ENCODE measurements at places on chromosomes 7 and 10.

- peak; percentile 79 for DNase-seq
Observed at GRCh38 chr7:3065724-3066143, 22.1 kb upstream of the CARD11 start.

DNA sequence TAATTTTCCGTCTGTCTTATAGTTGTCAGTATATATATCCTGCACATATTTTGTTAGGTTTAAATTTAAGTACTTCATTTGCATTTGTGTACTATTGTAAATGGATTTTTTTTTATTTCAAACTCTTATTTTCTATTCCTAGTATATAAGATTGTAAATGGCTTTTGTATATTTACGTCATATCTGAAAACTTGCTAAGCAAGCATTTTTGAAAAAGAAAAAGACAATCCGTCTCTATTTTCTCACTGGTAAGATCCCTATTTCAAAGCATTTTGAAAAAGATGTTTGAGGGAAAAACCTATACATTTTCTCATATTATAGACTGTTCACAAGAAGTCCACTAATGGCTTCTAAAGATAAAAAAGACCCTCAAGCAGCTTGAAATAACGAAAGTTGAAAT, 1.2 kb upstream of the LYZL1 start:
- no peak for DNase-seq

GRCh38 chr10:105605918-105606317, 964.8 kb downstream of the SORCS3 start:
- no peak for DNase-seq

DNA sequence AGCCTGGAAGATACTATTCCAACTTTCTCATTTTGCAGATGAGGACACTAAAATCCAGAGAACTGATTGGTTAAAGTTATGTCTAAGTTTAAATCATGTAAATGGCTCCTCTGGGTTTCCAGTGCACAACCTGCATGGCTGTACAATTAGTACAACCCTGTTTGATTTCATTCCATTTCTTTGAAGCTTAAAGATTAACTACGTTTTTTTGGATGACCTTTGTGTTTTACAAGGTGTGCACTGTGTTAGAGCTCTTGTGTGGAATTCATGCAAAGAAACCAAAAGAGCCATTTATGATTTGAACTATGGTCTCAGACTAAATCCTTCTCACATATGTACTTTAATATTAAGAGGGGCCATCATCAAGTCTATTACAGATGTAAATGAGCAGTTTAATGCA, 149.5 kb downstream of the TMEM168 start:
- DNase-seq, result no peak

DNA sequence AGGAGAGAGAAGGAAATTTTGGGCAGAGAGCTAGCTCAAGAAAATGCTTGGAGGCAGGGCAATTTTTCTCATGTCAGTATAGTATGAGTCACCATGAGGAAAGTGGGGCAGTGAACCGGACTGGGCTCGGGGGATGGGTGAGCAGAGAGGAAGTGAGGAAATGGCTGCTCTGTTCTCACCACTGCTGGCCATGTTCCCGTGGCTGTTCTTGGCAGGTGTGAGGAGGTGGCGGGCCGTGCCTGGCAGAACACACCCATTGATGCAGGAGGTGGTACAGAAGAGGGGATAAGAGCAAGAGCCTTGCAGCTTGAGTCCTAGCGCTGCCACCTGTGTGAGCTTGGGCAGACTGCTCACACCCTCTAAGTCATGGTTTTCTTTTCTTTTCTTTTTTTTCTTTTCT, 304.4 kb upstream of the LYZL1 start:
- peak; percentile 55 for DNase-seq

GRCh38 chr10:510415-510881, 179.0 kb downstream of the DIP2C start:
- DNase-seq, result no peak

DNA sequence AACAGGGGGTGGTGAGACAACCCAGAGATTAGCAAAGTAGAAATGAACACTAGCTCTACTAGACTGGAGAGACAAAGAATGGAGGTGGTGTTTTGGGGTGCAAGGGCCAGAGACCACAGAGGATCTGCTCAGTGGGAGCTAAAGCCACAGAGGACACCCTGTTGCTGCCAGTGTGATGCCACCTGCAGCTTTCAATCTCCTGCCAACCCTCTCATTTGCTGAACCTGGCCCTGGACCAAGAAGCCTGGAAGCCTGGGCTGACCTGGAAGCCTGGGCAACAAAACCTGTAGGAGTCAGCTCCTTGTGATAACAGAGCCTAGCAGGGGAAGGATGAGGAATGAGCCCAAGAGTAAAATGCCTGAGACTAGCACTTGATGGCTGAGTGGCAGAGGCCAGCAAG, 81.1 kb upstream of the ADO start:
- DNase-seq, result no peak

- DNase-seq, result no peak
Observed at GRCh38 chr7:22772885-22773284, 45.9 kb downstream of the IL6 start.

DNA sequence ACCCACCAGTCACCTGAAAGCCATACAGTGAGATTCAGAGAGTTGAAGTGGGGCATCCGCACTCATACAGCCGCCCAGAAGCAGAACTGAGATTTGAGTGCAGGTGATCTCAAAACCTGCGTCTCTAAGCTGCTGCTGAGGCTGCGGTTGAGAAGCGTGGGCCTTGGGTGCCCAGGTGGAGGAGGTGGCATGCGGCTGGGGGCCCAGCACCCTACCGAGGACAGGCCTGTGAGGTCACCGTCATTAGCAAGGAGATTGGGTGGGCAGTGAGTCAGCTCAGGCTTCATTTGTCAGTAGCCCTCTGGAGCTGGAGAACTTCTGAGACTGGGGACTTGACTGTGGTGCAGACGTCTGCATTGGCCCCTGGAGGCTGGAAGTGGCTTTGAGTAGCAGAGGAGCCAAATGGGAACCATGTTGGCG, 29.8 kb downstream of the ZMIZ1 start:
- no peak for DNase-seq

GRCh38 chr10:105247831-105248499, 606.9 kb downstream of the SORCS3 start:
- no peak for DNase-seq

- DNase-seq, result no peak
Observed at GRCh38 chr10:56653289-56653688, 292.2 kb upstream of the ZWINT start.

DNA sequence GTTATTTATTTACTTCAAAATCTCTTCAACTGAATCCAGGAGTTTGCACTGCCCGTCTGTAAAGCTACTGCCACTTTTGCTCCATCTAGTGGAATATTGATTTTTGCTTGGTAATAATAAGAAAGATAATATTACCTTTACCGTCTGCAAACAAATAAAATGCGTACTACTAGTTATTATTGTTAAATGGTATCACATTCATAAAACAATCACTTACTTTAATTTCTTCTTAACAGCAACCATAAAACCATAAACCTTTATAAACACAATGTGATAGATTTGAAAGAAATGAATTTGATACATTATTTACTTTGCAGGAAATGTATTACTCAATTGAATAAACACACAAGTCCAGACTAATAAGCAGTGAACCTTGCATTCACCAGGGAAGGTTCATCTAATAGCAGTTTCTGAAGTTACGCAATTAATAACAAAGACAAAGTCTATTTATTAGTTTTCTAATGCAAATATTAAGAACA, 6.4 kb downstream of the AGMO start:
- no peak for DNase-seq

GRCh38 chr10:51034769-51035168, 39.5 kb upstream of the PRKG1 start:
- DNase-seq, result no peak

- no peak for DNase-seq
Observed at GRCh38 chr7:127862525-127862924, 168.7 kb downstream of the LRRC4 start.

- DNase-seq, result no peak
Observed at GRCh38 chr7:89687211-89687610, 467.1 kb upstream of the STEAP1 start.

DNA sequence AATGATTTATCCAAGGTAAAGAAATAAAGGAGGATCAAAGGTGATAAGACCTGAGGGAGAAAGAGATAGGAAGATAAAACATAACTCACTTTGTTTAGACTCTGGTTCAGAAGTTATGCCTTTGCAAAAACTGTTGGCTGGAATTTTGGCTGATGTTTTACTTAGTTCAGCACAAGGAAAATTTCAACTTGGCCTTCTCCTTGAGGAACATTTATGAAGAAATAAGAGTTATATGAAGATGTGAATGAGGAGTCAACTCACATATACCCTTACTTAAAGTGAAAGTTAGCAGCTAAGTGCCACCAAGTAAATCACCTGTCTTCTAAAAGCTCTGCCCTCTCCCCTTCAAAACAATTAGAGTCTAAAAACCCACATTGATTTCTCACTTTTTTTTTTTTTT, 39.7 kb upstream of the COL1A2 start:
- no peak for DNase-seq

DNA sequence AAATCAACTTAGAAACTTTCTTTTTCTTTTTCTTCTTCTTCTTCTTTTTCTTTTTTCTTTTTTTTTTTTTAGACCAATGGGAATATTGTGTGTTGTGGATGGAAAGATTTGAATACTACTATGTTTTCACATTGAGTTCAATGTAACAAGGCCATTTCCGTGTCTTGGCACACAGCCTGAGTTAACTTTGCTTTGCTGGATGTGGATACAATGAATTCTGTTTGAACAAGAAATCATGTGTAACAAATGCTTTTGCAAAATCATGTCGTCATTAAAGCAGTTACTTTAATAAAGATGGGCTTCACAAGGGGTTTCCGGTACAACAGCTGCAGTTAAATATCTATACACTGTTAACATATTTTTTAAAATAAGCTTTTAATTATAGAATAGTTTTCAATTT, 13.5 kb upstream of the ENTPD1 start:
- no peak for DNase-seq

GRCh38 chr7:124672011-124672410, 93.6 kb downstream of the GPR37 start:
- DNase-seq, result no peak

DNA sequence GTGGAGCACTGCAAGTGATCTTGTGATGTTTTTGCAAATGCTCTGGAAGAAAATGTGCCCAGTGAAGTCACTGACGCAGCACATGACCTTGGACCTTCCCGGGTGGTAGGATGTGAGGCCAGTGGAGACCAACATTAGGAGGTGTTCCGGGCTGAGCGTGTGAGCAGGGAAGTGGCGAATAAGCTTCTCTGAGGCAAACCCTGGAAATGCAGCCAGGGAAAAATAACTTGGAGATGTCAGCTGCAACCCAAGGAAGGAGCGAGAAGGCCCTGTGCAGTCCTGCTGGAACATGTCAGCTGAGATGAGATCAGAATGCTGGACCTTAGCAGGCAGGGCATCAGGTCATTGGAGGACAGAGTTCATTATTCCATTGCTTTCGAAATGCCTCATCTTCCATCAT, 18.6 kb upstream of the SDK1 start:
- DNase-seq, result no peak

- DNase-seq, result peak; percentile 18
Observed at GRCh38 chr7:107180378-107180777, 11.6 kb downstream of the HBP1 start.

DNA sequence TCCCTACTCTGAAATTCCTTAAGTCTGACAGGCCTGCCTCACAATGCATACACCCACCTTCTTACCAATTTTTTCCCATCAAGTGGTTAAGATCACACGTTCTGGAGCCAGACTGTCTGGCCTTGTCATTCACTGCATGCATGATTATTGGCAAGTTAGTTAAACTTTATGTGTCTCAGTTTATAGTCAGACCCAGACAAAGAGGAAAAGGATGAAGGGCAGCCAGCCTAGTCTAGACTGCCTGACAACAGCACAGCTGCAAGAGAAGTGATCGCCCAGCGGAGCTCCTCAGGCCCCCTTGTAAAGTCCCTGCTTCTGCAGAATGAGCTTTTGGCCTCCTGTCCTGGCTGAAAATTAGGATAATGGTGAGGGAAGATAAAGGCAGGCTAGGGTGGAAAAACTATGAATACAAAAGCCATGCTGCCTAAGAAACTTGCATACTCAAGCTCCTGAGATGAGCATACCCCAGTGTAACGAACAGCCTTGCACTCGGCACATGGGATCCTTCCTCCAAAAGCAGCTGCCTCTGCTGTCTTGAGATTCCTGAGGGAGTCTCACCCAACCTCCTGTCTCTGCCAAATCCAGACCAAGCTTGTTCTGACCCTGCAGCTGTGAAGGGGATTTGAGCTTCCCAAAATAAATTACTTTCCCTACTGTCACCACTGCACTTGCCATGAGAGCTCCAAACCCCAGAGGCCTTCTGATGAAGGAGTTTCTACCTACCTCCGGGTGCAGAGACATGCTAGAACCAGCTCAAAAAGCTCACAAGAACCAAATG, 26.7 kb upstream of the MRLN start:
- no peak for DNase-seq

- DNase-seq, result no peak
Observed at GRCh38 chr7:498678-499641, 20.7 kb downstream of the PDGFA start.

DNA sequence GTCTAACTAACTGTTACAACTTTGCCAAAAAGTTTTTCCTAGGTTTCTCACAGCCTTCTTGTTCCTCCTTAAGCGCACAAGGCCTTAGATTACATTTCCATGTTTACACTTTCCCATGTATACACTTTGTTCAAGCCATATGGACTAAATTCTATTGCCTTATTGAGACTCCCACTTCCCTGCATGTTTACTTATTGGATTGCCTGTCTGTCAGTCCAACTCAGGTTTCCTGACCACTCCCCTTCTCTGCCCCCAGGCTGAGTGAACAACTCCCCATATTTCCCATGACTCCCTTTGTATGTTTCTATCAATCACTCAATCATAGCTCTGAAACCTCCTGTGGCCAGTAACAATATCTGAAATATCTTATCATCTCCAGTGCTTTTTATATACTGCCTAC, 43.0 kb downstream of the SLC25A40 start:
- DNase-seq, result no peak

DNA sequence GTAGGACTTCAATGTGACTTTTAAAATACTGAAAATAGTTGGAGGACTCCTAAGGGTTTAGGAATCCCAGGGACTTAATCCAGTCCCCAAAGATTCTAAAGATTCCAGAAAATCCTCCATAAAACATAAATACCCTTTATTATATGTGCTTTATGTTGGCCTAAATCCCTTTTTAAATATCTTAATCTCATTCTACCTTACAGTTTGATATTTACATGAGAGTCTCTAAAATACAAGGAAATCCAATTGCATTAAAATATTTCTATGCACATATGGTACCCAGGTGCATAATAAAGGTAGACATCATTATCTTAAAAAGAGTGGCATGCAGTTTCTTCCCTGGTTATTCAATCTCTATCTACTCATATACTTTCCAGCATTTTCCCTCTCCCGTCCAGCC, 51.8 kb downstream of the BPGM start:
- DNase-seq, result no peak

DNA sequence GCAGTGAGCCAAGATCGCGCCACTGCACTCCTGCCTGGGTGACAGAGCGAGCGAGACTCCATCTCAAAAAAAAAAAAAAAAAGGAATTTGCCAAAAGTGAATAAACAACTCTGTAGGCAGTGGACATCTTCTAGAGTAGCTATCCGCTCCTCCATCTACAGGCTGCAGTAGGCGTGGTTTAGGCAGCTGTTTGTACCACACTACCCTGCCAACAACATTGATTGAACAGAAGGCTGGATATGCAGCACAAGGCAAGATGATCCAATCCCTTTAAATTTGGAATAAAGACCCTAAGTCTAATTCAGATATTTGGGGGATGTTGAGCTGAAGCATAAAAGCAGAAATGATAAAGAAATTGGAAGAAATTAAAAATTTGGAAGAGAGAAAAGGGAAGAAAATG, 141.6 kb downstream of the TES start:
- no peak for DNase-seq

GRCh38 chr10:110275128-110275729, 29.5 kb downstream of the SMNDC1 start:
- no peak for DNase-seq

Measured in KBM-7 (cell line).